ENCODE measurements at places on chromosomes 6 and 20. TPM values are rescaled to one million over a fixed set of nuclear protein-coding genes. Genes with fewer than 3 reads are reported as not detected.

The ZSCAN23 gene
- 1.3 TPM for total RNA-seq

The RFX6 gene
- total RNA-seq = not detected

DNA sequence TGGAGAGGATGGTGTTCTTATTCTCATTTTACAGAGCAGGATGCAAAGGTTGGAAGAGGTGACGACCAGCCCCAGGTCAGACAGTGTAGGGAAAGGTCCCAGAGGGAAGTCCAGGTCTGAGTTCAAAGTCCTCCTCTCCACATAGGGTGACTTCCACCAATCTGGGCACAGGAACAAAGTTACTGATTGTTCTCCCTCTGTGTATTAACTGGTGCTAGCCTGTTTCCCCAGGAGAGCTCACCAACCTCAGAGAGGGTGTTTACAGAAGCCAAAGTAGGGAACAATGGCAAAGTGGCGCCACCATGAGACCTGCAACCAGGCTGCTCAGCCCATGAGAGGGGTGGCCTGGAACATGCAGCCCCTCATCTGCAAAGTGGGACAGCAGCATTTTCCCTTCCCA lies 16.8 kb upstream of the SIRPB1 start:
- H3K27me3 ChIP-seq = no peaks in the 10 kb centered on the region
- peaks cover 8% of the 10 kb centered on the region for H3K36me3 ChIP-seq
- H3K27ac ChIP-seq = no peak overlapping the region
- DNase-seq = no peak

GRCh38 chr20:33910056-33910455 lies 83.7 kb upstream of the RALY start:
- DNase-seq = no peak
- H3K27me3 ChIP-seq = no peaks in the 10 kb centered on the region
- no peaks in the 10 kb centered on the region for H3K4me1 ChIP-seq
- no peaks in the 10 kb centered on the region for H3K36me3 ChIP-seq
- H3K4me3 ChIP-seq = no peak overlapping the region

DNA sequence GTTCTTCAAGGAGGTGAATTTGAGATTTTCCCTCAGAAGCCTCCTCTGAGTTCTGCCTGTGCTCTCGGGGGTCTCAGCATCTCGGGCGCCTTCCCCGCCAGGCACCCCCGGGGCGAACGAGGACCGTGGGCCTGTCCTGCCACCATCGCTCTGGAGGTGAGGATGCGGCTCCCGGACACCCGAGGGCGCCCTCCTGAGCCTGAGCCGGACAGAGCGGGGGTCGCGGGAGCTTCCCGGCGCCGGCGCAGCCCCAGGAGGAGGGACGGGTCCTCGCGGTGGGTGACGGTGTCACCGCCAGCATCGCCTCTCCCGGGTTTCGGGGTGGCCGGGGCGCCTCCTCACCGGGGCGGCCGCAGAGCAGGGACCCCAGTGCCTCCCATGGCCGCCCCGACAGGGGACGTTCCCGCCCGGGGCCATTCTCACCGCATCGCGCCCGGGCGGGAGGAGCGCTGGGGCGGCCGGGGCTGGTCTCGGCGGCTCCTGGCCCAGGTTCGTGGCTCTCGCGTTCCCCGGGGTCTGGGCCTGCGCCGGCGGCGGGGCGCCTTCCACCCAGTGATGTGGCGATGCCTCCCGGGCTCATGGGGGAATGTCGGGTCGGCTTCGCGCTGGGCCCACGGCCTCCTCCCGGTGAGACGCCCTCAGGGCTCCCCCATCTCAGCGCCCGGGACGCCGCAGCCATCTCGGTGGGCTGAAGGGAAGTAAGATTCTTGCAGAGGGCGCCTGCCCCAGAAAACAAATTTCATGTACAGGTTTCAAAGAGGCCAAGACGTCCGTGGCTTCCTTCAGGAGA lies 210.5 kb downstream of the ERMARD start:
- no peak overlapping the region for H3K4me3 ChIP-seq
- H3K27me3 ChIP-seq = peaks cover 11% of the 10 kb centered on the region
- DNase-seq = no peak
- H3K36me3 ChIP-seq = no peaks in the 10 kb centered on the region
- H3K27ac ChIP-seq = no peak overlapping the region

DNA sequence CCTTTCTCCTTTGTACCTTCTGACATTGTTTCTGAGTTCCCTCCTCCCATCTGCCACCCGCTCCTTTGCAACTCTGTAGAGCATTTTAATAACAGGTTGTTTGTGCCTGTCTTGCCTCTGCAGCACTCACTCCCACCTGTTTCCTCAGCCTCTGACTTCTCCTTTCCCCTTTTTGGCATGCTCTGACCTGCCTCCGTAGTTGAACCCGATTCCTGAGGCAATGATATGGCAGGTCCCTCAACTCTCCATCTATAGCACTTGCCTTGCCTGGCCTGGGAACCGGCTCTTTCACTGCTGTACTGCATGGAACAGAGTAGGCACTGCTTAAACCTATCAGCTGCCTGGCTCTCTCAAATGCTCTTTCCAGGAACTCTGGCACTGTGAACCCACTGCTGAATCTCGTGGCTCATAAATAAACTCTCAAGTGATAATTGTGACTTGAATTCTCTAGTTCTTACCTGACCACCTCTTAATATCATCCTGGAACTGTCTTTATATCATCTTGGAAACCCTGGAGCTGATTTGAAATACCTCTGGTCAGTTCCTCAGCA lies 50.3 kb downstream of the UTRN start:
- peaks cover 39% of the 10 kb centered on the region for H3K4me1 ChIP-seq
- H3K4me3 ChIP-seq = peak overlapping the region; percentile 31
- no peaks in the 10 kb centered on the region for H3K36me3 ChIP-seq
- no peak overlapping the region for H3K27ac ChIP-seq

The PPIL6 gene
- total RNA-seq = not detected

The SLC35F1 gene
- total RNA-seq = not detected

DNA sequence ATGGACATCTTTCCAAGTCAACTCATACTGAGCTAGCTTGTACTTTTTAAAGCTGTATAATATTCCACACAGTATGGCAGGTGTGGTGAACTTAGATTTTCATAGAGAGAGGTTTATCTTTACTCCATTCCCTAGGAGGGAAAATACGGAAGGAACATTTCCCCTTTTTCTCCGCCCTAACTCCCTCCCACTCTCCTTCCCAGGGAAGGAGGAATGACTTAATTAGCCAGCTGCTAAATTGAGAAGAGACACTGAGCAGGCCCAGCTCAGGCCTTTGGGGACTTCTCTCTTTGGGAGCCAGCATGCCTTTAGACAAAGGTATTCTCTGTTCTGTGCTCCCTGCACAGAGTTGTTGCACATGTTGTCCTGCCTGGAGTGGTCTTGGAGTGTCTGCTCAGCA lies 46.1 kb downstream of the MBOAT1 start:
- no peak overlapping the region for H3K4me3 ChIP-seq
- H3K27ac ChIP-seq = no peak overlapping the region
- no peak for DNase-seq
- no peaks in the 10 kb centered on the region for H3K36me3 ChIP-seq
- no peaks in the 10 kb centered on the region for H3K27me3 ChIP-seq
- no peaks in the 10 kb centered on the region for H3K4me1 ChIP-seq

The FRK gene
- total RNA-seq = 0.04 TPM

The NKX2-4 gene
- total RNA-seq = not detected

The FAM217A gene
- total RNA-seq = not detected

GRCh38 chr6:1202201-1202600 lies 109.7 kb upstream of the FOXQ1 start:
- DNase-seq = no peak
- H3K27ac ChIP-seq = no peak overlapping the region
- H3K27me3 ChIP-seq = no peaks in the 10 kb centered on the region
- H3K36me3 ChIP-seq = no peaks in the 10 kb centered on the region
- H3K4me1 ChIP-seq = no peaks in the 10 kb centered on the region

DNA sequence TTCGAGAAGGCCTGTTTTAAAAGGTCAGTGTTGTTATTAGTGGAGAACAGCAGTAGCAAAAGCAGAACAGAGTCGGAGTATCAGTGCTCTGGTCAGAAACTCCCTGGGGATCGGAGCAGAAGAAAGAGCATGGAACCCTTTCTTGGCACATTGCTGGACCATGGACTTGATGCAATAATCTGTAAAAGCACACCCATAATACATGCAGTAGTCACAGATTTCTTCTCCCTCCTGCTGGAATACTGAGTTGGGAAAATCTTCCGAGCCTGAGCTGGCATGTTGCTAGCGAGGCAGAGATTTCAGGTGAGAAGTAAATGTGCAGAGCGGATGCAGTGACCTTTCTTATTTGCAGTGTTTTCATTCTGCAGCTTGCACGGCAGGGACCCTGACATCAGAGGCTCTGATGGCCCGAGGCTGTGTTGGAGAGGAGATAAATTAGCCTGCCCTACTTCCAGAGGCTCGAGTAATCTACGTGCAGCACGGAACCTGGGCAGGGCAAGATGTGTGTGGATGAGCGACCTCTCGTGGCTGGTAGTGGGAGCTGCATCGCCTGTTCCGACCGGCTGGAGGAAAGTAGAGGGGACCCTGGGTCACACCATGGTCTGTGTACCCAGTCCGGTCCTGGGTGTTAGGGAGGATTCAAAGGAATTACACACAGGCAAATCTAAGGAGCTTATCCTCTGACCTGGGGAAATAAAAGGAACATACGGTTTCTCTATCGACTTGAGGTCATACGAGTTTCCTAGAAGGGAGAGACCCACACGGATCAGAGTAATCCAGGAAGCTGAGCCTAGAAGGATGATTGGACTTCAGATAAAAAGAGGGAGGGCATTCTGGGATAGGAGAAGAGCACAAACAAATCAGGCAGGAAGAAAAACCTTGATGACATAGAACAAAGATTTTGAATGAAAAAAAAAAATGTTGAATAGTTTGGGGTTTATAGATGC lies 137.0 kb upstream of the STMND1 start:
- peak; percentile 36 for DNase-seq
- no peaks in the 10 kb centered on the region for H3K36me3 ChIP-seq
- H3K4me3 ChIP-seq = no peak overlapping the region

DNA sequence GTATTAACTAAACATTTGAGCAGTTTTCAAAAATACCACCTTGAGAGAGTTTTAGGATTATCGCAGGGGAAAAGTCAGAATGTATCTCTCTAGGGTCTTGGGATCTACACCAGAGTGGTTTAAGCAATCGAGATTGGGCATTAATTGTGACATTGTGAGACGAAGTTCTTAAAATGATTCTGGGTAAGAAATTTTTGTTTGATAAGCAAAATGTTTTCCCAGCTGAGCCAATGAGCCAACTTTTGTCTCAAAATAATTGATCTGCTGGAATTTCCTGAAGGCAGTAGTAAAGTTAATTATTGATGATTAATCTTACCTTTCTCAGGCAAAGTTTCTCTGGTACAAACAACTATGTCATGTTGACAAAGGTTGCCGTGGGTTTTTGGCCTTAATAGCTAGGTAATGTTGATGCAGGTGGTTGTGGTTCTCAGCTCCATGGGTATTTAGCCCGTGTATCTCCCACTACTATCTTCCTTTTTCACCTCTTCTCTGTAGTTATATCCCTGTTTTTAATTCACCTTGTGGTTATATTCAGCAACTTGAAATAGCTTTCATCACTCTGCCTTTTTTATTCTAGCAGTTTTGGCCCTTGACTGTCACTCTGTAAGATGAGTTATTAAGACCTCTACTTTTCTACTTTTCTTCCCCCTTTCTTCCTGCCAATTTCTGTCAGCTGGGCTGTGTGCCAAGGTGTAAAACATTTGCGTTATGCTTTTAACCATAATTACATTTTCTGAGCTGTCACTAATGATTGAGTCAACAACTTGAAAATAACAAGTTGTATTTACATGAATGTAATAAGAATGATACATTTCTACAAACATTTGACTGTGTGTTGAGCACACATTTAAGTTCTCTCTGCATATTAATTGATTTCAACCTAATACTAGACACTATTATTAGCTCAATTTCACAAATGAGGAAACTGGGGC lies 368.3 kb upstream of the BTBD3 start:
- no peak overlapping the region for H3K4me3 ChIP-seq
- no peaks in the 10 kb centered on the region for H3K27me3 ChIP-seq
- no peaks in the 10 kb centered on the region for H3K4me1 ChIP-seq
- no peak for DNase-seq

DNA sequence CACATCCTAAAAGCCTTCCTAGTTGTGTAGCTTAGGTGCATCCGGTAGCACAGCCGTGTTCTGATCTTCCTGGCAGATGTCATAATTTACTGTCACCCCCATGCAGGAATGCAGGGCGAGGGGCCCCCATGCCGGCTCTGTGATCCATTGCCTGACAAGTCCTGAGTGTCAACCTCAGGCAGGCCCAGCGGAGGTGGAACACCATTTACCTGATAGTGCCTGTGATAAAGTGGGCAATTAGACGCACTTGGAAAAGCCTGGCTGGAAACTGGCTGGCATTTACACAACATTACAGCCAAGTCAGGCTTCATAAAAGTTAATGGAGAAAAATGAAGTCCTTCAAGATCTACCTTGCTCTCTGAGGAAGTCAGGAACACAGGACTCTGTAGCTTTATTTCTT lies 521.4 kb upstream of the JAG1 start:
- no peaks in the 10 kb centered on the region for H3K4me1 ChIP-seq
- DNase-seq = no peak
- H3K27me3 ChIP-seq = no peaks in the 10 kb centered on the region
- no peaks in the 10 kb centered on the region for H3K36me3 ChIP-seq
- H3K4me3 ChIP-seq = no peak overlapping the region

DNA sequence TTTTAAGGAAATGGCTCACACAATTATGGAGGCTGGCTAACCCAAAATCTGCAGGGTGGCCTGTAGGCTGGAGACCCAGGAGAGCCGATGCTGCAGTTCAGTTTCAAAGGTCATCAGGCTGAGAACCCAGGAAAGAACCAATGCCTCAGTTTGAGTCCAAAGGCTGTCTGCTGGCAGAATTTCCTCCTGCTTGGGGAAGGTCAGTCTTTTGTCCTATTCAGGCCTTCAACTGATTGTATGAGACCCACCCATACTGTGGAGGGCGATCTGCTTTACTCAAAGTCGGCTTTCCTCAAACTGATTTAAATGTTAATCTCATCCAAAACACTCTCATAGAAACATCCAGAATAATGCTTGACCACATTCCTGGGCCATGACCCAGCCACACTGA lies 189.7 kb upstream of the CDYL start:
- no peak overlapping the region for H3K4me3 ChIP-seq
- no peaks in the 10 kb centered on the region for H3K4me1 ChIP-seq
- no peaks in the 10 kb centered on the region for H3K36me3 ChIP-seq
- no peaks in the 10 kb centered on the region for H3K27me3 ChIP-seq
- DNase-seq = no peak
- no peak overlapping the region for H3K27ac ChIP-seq

DNA sequence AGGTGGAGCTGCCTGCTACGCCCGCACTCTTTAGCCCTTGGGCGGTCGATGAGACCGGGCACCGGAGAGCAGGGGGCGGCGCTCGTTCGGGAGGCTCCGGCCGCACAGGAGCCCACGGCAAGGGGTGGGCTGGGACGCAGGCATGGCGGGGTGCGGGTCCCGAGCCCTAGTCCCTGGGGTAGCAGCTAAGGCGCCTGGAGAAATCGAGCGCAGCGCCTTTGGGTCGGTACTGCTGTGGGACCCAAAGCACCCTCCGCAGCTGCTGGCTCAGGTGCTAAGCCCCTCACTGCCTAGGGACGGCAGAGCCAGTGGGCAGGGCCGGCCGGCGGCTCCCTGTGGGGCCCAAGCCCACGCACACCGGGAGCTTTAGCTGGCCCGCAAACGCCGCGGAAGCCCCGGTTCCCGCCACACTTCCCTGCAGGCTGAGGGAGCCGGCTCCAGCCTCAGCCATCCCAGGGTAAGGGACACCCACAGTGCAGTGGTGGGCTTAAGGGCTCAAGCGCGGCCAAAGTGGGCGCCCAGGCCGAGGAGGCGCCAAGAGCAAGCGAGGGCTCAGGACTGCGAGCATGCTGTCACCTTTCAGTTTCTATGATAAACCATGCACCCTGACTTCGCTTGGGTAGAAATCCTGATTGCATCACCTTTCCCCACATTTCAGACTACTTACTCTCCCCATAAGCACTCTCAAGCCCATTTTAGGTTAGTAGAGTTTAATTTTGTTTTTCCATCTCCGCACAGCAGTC lies 52.0 kb downstream of the MYLIP start:
- H3K4me3 ChIP-seq = no peak overlapping the region
- no peak overlapping the region for H3K27ac ChIP-seq
- H3K27me3 ChIP-seq = no peaks in the 10 kb centered on the region
- no peaks in the 10 kb centered on the region for H3K36me3 ChIP-seq
- DNase-seq = no peak

The COL19A1 gene
- total RNA-seq = 0.33 TPM

Data from CD8-positive, alpha-beta memory T cell (primary cell).